ENCODE measurements at places on chromosomes 3 and 15.

DNA sequence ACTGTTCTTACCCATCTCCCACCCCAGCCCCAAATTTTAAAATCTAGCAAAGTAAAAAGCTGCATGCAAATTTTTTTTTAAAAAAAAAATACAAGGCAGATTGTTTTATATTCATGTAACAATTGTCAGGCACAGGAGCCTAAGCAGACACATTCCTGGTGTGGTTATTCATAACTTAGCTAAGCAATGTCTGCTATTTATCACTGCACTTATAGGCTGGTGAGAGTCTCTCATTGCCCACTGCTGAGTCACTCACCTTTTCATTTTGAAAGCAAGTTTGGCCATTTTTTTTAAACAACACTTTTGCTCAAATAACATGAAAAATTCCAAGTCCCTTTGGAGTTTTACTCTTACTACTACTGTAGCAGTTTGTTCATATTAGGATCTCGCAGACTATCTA lies 413.9 kb downstream of the RBMS3 start:
- DNase-seq, result no peak

DNA sequence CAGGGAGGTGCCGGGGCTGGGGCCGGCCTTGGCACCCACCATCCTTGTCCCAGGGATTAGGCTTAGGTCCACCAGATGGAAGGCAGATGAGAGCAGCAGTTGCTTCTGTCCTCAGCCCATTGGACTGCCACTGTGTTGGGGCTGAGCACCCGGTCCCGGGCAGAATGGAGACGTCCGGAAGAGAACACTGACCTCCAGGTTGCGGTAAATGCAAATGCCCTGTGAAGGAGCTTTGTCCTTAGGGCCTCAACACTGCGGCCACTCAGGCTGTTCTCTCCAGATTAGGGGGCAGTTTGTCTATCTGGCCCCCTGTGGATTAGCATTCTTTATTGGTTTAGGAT lies at the start of gene SERINC4:
Gene SERINC4 (minus strand): TSS at position 276 of the 341 bp plus-strand sequence. CDS start 234 bp downstream, at position 42.
- no peak for DNase-seq

- no peak for DNase-seq
These were observed 31.8 kb upstream of the HES1 start for GRCh38 chr3:194103983-194104751.

- no peak for DNase-seq
These were observed 11.3 kb downstream of the HDAC11 start for GRCh38 chr3:13491206-13491974.

DNA sequence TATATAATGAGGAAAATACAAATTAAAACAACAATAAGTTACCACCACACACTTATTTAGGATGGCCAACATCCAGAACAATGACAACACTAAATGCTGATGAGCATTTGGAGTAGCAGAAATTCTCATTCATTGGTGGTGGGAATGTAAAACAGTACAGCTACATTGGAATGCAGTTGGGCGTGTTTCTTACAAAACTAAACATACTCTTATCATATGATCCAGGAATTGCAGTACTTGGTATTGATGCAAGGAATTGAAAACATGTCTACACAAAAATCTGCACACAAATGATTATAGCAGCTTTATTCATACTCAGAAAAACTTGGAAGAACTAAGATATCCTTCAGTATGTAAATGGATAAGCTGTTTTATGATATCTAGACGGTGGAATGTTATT lies 594.2 kb downstream of the ZBBX start:
- no peak for DNase-seq

- DNase-seq, result no peak
These were observed 55.6 kb downstream of the CYP11A1 start for GRCh38 chr15:74311734-74312444.

- no peak for DNase-seq
These were observed 52.3 kb downstream of the THSD4 start for GRCh38 chr15:71167445-71168165.

DNA sequence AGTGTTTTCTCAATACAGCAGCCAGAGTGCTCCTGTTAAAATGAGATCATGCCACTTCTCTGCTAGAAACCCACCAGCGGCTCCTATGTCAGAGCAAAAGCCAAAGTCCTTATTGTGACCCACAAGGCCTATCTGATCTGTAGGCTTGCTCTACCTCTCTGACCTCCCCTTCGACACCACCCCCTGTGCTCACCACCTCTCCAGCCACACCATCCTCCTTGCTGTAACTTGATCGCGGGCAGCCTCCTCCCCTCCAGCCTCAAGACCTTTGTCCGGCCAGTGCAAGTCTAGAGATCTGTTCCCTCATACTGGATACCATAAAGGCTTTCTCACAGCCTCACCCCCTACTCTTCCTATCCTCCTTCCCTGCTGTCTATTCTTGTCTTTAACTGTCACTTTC lies 1.9 kb upstream of the IGDCC4 start:
- no peak for DNase-seq

- DNase-seq, result no peak
These were observed 237.6 kb upstream of the CHRNA7 start for GRCh38 chr15:31792611-31793199.

GRCh38 chr3:48219543-48219942 lies 3.8 kb upstream of the CAMP start:
- peak; percentile 46 for DNase-seq

DNA sequence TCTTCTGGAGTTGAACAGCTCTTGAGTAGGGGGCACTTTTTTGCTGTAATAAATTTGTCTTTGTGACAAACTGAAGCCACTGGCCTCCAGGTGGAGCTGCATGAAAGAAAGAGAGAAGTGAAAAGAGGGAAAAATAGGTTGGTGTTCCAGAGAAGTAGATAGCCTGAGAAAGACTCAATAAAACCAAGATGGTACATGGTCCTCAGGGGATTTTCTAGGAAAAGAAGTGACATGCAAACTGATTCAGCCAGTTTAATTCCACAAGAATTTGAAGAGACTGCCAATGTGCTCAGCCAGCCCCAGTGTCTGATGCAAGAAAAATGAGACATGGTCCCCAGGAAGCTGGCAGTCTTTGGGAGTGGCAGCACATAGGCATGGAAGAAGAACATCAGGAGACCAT lies 152.7 kb downstream of the CD47 start:
- peak; percentile 53 for DNase-seq

DNA sequence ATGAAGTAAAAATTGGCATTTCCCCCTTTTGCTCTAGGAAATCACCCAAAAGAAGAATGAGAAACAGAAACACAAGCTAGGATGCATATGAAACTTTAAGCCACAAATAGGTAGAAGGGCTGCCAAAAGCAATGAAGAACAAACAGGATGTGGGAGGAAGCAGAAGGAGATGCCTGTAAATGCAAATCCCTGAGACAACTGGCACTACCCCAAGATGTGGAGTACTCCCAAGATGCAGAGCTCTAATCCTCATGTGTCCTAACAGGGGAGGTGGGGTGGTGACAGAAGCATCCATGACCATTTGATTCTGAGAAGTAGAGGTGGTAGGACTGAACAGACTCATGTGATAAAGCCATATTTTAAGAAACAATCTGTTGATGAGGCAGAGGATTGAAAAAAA lies 31.9 kb upstream of the ZNF280D start:
- no peak for DNase-seq

DNA sequence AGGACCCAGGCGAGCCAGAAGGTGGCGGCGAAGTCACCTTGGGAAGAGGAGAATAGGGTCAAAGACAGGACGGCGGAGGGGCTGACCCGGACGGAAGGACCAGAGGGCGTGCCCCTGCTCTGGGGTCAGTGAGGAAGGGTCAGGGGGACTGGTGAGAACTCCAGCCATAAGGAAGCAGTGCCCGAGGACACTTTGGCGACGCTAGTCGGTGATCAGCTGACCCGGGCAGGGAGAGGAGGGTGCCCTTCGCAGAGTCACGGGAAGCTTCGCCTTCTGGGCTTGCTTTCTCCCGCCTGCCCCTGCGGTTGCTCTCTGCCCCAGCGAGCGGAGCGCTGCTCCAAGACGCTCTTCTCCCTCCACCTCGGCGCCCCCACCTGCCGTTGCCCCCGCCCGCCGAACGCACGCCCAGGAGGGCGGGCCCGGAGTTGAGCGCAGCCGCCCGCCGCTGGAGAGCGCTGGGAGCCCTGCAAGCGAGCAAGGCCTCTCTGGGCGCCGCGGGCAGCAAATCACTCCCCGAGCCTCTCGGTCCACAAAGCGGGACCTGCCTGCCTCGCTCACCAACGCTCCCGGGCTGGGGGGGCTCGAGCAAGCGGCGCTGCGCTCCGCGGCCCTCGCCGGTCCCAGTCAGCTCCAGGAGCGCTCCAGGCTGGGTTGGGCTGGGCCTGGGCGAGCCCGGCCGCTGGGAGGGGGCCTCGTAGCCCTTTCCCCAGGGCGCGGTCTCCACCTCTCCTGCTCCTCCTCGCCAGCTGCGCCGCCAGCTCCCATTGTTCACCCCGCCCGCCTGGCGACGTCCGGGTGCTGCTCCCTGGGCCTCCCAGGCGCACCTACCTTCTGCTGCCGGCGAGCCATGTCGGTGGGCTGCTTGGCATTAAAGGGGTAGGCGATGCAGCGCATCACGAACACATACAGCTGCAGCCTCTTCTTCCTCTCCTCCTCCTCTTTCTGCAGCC lies 1.2 kb downstream of the CADPS start:
- no peak for DNase-seq

DNA sequence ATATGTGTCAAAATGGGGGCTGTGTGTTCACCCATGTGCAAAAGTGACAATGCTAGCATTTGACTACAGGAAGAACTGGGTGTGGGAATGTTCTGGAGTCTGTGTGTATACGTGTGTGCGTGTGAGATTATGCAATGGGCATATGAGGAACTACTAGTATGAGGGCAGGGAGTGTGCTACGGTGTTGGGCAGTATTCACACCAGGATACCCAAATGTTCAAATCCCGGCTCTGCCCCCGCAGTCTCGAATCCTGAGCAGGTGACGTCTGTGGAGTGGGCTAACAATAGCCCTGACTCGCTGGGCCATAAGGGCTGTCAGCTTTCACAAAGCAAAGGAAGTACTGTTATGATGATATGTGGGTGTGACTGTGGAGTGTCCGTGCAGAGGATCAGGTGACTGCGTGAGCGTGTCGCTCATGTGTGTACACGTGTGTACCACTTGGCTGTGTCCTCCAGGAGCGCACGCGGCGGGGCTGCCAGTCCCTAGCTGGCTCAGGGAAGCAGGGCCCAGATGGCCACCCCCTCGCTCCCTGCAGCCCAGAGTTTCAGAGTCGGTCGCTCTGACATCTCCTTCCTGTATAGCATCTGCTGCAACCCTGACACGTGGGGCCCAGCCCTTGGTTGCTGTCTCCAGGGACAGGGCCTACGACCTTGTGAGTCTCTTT lies 27.2 kb downstream of the IQSEC1 start:
- peak; percentile 53 for DNase-seq

GRCh38 chr15:94610069-94610468 lies 378.7 kb downstream of the MCTP2 start:
- no peak for DNase-seq

DNA sequence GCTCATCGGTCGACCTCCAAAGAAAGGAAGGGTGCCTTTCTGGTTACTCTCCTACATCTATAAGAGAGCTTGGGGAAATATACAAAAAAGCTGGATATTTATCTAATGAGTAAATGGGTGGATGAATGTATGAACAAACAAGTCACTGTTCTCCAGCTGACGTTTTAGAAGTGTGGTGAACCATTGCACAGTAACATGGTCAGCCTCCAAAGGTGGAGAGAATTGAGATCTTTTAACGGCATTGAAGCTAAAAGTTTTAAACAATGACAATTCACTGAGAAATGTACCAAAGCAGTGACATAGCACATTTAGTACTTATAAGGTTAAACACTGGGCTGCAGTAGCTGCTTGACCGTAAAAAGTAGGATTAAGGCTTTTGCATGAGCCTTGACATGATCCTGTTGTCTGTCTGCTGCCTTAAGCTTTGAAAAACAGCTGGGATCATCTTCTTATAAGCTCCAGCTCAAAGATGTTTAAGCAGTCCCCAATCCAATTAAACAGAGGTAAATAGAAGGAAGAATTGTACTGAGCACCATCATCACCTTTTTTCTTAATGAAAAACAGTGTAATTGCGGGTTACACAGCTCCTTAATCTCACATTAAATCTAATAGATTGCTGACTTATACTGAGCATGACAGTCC lies 222.9 kb downstream of the WDR72 start:
- no peak for DNase-seq

- DNase-seq, result no peak
These were observed 23.2 kb downstream of the ATXN7 start for GRCh38 chr3:63886858-63887257.

- no peak for DNase-seq
These were observed 6.7 kb downstream of the LPCAT4 start for GRCh38 chr15:34360298-34360697.

GRCh38 chr3:71583566-71584393 lies at the start of gene FOXP1:
Gene FOXP1 (minus strand): TSS chr3:71583728. CDS start chr3:71198381, 385,347 bp downstream.
- peak; percentile 63 for DNase-seq

DNA sequence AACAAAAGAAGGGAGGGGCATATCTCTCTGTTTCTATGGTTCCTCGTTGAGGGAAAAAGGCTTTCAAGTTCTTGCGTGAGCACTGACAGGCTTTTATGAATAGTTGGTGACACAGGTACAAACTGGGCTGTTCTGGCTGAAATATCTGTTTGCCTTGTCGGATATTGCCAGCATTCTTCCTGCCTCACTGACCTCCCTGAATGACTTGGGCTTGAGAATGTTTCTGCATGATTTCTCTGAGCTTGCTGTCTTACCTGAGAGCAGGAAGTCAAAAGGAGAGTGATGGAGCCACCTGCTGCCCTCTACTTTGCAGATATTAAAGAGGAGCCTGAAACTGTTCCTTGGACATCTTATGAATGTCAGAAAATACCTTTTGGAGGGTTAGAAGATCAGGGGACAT lies 4.8 kb downstream of the GCNT3 start:
- DNase-seq, result no peak

DNA sequence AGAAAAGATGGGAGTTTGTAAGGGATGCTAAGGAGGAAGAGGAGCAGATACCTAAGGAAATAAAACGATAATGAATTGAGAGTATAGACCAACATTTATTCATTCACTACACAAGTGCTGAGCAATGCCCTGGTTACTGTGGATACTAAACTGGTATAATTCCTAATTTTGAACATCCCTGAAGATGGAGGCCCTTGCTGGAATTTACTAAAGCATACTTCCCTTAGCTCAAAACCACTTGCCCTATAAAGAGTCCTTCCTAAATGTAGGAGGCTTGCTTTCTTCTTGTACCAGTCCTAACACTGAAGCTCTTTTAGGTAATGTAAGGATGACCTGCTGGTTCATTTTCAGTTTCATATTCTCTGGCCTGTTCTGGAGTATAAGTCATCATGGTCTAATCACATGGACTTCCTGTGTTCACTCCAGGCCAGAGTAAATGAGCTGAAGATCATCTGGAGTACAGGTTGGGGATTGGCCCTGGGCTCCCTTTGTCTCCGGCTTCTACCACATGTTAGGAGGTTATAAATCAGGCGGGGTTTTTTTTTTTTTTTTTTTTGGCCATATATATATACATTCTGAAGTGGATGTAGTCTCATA lies 40.1 kb upstream of the MTMR10 start:
- DNase-seq, result peak; percentile 61

DNA sequence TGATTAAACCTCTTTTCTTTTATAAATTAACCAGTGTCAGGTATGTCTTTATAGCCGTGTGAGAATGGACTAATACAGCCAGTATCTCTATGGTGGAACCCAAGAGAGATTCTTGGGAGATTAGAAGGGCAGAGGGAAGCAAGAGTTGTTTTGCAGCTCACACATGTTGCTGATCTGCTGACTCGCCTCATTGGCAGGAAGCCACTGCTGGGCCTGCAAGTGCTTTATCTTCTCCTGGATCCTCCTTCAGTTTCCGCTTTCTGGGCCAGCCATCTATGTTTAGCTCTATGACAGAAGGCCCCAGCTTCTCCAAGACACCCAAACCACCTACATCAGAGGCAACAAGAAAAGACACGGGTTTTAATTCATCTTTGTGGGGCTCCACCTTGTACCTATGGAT lies 23.4 kb upstream of the GALNT15 start:
- DNase-seq, result peak; percentile 60
